ENCODE measurements at places on chromosomes 12 and 14. TPM values are rescaled to one million over a fixed set of nuclear protein-coding genes. Genes with fewer than 3 reads are reported as not detected.

GRCh38 chr14:101713621-101714349 lies 47.7 kb upstream of the PPP2R5C start:
- no peak for DNase-seq

DNA sequence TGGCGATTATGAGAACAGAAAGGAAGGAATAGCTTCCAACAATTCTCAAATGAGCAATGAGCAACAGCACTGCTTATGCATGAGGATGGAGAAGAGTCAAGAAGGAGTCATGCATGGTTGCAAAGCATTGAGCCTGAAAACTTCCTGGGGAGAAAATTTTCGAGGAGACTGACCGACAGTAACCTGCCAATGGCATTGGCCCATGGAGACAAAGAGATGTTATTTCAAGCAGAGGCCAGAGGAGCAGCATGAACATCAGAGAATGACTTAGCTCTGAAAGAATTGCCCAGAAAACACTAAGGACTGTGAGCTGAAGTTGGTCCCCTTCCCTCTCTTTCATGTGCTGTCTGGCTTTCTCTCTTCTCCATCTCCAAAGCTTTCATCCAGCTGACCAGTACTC lies 343.4 kb downstream of the ADAMTS20 start:
- DNase-seq, result no peak

DNA sequence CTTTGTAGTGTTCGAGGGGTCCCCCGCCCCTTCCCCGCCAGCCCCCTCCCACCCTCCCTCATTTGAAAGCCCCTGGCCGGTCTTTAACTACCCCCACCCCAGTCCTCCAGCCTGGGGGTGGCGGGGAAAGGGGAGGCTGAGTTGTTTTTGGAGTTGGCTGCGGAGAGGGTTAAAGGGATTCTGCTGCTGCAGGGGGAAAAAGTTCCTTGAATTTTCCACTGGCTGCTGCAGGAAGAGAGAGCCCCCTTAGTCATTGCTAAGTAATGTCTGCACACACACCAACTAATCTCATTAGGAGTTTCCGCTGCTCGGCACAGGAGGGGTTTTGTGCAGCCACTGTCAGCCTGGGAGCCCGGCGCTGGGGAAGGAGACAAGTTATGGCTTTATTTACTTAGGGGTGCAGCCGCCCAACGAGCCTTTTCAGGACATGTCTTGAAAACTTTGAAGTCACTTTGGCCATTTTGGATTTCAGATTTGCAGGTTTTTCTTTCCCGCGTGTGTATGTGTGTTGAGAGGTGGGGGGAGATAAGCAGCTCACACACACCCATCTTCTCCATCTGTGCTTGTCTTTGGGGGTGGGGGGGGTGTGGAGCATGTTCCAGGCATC lies 1.8 kb downstream of the ELK3 start:
- DNase-seq, result peak; percentile 69

DNA sequence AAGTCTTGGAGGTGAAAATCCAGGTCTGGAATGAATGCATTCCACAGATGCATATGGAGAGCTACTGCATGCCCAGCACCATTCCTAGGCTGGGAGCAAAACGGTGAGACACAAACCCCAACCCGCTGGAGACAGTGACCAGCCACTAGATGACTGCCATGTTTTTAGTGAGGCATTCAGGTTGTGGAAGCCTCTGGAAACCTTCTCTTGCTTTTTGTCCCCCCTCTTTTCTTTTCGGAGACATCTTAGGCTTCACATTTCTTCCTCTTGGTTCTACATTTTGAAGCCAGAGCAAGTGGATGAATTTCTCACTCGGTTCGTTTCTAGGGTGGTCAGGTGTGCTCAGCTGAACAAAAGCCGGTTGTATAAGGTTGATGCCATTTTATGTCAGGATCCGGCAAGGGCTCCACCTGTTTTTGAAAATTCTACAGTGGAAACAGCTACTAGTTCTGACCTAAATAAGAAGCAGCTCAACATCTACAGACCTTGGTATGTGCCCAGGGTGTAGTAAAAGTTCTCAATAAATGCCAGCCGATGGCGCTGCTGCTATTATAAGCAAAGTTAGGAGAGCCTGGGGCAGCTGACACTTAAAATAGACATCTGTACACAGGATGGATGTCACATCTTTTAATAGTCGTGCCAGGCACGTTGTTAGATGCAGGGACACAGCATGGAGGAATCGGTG lies 1.8 kb upstream of the ZNF839 start:
- peak; percentile 33 for DNase-seq

DNA sequence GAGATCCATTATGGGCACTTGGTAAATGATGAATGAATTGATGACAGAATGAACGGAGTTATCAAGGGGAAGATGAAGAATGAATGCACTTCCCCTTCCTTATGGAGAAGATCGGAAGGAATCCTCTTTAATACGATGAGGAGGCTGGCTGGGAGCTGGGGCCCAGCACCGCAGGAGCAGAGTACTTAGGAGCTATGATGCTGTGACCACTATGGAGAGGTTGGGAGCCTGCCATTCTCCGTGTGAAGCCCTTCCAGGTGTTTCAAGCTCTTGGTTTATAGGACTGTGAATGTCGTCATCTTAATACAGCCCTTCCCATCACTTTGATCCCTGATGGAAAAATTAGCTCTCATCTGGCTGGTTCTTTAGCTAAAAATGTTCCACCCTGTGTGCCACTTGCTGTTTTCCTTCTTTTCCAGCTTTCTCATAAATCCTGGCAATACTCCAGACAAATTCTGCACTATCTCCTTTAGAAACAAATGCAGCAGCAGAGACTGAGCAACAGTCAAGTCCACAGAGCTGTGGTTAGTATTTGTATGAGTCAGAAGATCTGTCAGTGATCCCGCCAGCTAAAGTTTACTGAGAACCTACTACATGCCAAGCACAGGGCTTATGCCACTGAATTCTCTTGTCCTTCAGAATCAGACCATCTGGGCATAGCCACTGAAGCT lies 263.1 kb upstream of the CRY1 start:
- DNase-seq, result no peak

GRCh38 chr12:111166779-111167540 lies 201.9 kb downstream of the PHETA1 start:
- DNase-seq, result no peak

DNA sequence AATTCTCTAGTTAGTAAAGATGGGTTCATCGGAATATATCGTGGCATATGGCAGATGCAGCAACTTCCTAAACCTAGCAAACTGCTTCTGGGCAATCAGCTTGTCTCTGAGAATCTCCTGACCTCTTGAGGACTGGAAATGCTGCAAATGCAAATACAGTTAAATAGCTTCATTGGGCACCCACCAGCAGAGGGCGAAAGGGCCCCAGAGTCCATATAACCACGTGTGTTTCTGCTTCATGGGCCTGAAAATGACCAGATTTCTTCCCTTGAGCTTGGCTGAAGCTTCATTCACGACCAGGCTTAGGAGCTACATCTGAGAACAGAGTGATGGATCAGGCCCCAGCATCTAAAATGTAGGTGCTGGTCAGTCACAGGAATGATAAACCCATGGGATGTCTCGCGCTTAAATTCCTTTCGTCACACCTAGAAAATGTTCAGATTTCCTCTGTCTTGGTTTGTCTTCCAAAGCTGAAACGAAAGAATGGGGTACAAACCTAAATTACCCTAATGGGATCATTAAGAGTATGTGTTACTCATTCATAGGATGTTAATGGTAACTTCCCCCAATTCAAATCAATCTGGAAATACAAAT lies 1482.5 kb upstream of the TMEM132C start:
- no peak for DNase-seq

GRCh38 chr14:61620130-61620946 lies 75.0 kb upstream of the HIF1A start:
- peak; percentile 42 for DNase-seq

CCDC77 gene
- total RNA-seq, result 18.1 TPM

IFNG-AS1 gene
- not detected for total RNA-seq

POTEM gene
- total RNA-seq, result not detected

ESRRB gene
- 0.21 TPM for total RNA-seq

LIN52 gene
- 29.7 TPM for total RNA-seq

Measured in activated naive CD4-positive, alpha-beta T cell treated with anti-CD3 and anti-CD28 coated beads, Interleukin-2, amount 50 U/mL, for 72 hours (primary cell).